ENCODE measurements at places on chromosomes 13 and 19.

DNA sequence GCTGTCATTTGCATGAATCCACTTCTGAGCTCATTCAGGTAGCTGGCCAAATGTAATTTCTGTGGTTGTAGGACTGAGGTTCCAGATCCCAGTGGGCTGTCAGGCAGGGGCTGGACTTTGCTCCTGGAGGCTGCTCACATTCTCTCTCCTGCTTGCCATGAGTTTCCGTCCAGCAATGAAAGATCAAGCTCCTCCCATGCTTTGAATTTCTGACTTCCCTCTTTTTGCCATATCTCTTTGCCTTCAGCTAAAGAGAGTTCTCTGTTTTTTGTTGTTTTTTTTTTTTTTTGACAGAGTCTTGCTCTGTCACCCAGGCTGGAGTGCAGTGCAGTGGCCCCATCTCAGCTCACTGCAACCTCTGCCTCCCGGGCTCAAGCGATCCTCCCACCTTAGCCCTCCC, 76.9 kb downstream of the ING1 start:
- DNase-seq = no peak

DNA sequence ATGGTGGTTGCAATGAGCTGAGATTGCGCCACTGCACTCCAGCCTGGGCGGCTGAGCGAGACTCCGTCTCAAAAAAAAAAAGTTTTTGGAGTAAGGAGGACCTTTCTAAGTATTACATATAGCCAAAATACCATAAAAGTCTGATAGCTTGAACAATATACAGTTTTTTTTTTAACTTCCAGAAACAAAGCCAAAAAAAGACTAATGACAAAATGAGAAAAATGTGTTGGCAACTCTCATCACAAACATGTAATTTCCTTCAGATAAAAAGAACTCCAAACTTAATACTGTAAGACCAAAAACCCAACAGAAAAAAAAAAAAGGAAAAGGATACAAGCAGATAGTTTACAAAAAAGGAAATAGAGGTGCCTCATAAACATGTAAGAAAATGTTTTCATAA, 68.2 kb upstream of the MED4 start:
- DNase-seq = no peak

DNA sequence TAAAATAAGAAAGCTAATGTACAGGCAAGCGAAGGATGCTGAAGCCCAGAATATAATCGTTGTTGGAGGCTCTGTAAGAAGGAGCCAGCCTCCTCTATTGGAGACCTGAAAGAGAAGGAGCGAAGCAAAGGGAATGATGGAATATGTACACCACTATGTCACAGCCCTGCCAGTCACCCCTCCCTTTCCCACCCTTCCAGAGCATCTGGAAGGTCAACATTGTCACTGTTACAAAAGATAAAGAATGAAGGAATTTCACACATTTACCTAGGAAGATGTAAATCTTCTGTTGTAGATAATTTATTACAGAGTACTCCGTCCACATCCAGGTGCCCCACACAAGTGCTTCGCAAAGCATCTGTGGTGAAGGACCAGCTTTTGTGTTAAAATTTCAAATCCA, 39.7 kb upstream of the SACS start:
- DNase-seq = no peak

GRCh38 chr19:39709026-39709872, 5.0 kb downstream of the LGALS14 start:
- DNase-seq = no peak

GRCh38 chr19:54233941-54234340, 8.6 kb downstream of the LILRA6 start:
- no peak for DNase-seq

- no peak for DNase-seq
Measured at GRCh38 chr19:13693889-13694288, 70.4 kb upstream of the MRI1 start.

GRCh38 chr13:30570691-30571090, 47.0 kb upstream of the USPL1 start:
- no peak for DNase-seq

GRCh38 chr13:100549316-100549715, 39.3 kb downstream of the GGACT start:
- DNase-seq = no peak

- no peak for DNase-seq
Measured at GRCh38 chr19:11247391-11247790, 8.0 kb downstream of the ANGPTL8 start.

GRCh38 chr13:52600666-52601065, 41.6 kb upstream of the HNRNPA1L2 start:
- no peak for DNase-seq

- no peak for DNase-seq
Measured at GRCh38 chr13:42732073-42732472, 49.3 kb upstream of the FAM216B start.

GRCh38 chr19:47390533-47391488, 28.5 kb downstream of the MEIS3 start:
- DNase-seq = no peak

GRCh38 chr13:46131705-46132104, 26.9 kb upstream of the CPB2 start:
- DNase-seq = no peak

- DNase-seq = no peak
Measured at GRCh38 chr13:50393628-50394027, 378.4 kb downstream of the KCNRG start.

DNA sequence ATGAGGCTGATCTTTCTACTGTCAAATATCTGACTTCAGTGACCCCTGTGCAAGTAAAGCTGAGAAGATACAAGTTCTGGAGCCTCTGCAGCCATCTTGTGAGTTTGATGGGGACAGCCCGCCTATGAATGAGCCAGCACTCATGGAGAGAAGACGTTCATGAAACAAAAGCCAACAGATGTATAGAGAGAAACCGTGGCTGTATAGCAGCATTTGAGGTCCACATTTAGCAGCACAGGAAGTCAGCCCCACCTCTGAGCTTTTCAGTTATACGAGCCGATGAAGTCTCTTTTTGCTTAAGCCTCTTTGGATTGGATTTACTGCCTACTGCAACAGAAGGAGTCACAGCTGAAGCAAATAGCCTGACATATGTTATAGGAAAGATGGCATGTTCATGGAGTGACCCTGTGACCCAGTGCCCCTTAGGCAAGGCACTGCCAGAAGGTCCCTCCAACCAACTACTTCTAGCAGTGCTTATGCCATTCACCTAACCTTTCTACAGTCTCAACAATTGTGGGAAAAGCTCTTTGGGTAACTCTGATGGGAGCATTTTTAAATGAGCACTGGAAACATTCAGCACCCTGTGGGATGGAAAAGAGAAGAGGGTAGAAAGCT, 3.5 kb upstream of the DLEU7 start:
- no peak for DNase-seq

- DNase-seq = no peak
Measured at GRCh38 chr13:111503905-111504695, 183.7 kb downstream of the TEX29 start.

DNA sequence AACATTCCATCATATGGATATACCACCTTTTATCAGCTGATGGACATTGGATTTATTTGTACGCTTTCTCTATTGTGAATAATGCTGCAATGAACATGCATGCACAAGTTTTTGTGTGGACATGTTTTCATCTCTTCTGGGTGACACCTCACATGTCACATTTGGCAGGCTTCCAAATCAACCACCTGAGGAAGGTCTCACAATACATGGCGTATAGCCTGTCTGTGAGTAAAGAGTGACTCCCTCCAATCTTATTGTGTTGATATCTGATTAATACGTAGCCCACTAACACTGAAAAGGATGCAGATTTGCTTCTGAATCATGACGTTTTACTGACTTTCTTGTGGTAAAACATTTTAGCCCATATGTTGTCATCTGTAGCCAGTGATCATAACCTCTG, 61.1 kb downstream of the SLC15A1 start:
- no peak for DNase-seq

DNA sequence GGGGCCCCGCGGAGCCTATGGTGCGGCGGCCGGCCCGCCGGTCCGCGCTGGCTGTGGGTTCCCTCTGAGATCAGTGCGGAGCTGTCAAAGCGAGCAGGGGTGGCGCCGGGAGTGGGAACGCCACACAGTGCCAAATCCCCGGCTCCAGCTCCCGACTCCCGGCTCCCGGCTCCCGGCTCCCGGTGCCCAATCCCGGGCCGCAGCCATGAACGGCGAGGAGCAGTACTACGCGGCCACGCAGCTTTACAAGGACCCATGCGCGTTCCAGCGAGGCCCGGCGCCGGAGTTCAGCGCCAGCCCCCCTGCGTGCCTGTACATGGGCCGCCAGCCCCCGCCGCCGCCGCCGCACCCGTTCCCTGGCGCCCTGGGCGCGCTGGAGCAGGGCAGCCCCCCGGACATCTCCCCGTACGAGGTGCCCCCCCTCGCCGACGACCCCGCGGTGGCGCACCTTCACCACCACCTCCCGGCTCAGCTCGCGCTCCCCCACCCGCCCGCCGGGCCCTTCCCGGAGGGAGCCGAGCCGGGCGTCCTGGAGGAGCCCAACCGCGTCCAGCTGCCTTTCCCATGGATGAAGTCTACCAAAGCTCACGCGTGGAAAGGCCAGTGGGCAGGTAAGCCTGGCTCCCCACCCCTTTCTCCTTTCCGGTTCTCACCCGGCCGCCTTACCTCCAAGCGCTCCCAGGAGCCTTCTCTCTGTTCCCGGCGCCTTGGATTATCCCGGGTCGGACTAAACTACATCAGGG, at the start of gene PDX1:
PDX1 (plus strand) TSS at position 67 of the 743 bp plus-strand sequence; CDS start at position 206, 139 bp downstream.
- DNase-seq = no peak

DNA sequence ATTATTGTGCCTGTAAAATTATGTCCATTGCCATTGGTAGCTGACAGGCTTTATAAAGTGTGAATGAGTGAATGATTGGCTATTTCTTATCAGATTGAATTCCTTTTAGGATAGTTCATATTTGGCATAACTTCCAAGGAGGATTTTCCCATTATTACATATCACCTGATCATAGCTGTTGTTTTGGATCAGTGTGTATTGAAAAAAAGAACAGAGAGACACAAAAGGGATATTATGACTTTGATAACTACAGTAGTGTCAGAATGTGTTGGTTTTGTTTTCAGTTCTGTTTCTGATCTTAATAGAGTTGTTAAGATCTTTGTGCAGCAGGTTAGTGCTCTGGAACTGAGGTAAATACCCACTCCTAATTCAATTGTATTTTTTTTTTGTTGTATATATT, 103.8 kb downstream of the LRCH1 start:
- DNase-seq = no peak

DNA sequence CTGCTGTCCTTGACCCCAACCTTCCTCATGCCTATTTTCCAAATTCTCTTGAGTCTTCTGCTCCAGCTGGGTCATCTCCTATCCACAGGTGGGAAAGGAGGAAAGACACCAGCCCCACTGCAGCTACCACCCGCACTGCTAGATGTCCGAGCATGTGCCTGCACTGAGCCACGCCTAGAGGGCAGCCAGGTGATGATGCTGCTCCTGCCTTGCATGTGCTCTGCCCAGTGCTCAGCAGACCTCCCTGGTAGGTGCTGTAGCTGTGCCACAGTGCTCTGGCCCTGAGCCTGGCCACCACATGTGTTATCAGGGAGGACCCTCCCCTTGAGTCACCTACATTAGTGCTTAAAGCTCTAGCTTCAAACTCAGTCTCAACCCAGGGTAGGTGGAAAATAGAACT, 6.9 kb upstream of the CYSLTR2 start:
- DNase-seq = no peak

DNA sequence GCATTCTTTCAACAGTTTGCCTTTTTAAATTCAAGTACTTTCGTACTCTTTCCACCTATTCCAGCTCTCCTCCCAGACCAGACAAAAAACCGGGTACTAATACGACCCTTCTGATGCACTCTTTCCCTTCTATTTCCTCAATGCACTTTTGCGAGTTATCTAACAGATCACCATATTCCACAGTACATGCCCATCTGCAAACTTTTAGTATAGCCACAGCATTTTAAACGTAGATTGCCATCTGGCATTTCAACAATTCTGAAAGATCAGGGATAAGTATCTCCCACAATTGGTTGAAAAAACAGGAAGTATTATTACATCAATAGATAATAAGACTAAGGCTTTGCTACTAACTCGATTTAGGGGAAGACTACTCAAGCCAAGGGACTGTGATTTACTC, 31.5 kb downstream of the RBM26 start:
- DNase-seq = no peak

- DNase-seq = no peak
Measured at GRCh38 chr13:61111529-61111928, 304.1 kb downstream of the PCDH20 start.

All from cortex of kidney (tissue), 1 donor.